Inflammatory macrophage treated with lipopolysaccharide for 1 hour (primary cell): ENCODE measurements at places on chromosomes 2 and 18.

GRCh38 chr18:64436111-64436510 is 287.2 kb upstream of the LINC00305 start:
- no peak for DNase-seq

DNA sequence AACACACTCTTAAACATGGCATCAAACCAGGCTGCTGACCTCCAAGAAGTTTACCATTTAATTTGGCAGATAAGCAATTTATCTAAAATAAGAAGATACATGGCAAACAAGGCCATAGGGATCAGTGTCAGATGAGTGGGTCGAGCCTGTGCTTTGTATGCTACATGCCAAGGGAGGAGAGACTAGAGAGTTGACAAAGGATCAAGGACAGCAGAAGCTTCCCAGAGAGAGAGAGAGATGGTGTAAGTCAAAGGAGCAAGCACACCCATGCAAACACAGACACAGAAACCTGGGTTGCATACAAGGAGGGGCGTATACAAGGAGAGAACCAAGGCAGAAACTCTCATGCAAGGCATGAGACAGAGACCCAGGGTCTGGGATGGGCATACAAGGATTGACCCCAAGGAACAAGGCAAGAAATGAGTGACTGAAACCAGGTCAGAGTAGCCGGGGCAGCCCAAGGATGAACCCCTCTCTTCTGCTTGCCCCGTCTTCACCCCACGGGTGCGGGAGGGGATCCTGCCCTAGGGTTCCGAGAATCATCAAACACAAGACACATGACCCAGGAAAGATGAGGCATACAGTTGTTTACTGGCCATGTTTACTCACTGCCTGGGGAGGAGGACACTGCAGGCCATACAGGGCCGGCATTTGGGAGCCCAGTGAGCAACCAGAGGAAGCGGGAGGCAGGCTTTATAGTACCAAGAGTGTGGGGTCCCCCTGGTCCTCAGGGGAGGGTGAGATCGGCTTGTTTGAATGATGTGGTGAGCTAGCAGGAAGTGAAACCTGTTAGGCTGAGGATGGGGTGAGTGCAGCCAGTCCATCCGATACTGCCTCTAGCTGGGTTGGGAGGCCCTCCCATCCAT is 529.2 kb upstream of the ID2 start:
- DNase-seq = no peak

DNA sequence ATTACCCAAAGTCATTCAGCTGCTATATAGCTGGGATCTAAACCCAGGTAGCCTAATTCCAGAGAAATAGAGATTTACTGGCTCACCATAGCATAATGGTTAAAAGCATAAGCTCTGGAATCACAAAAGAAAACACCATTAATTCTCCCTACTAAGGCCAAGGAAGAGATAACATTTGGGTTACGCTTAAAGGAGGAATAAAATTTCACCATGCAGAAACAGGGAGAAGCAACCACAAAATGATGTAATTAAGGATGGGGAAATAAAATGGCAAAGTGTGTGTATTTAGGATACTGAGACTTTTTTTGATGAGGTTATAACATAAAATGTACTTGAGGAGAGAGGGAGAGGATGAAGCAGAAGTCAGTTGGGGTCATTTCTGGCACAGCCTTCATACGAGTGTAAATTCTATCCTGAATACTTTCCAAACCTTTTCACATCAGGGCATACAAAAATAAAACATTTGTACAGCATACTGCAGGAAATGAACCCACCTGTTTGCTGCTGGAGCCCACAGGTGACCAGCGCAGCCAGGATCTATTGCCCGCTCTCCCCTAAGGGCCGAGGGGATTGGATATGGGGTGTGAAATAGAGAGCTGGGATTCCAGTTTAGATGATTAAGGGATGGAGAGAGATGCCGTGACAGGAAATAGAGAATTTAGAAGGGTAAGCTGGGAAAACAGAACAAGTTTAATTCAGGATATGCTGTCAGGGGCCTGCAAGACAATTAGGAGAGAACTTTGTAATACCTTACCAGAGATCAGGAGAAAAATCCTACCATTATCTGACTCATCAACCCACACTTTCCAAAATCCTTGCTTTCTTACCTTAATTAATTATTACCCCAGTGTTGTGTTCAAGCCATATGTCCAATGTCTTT is 43.8 kb upstream of the SERTAD2 start:
- DNase-seq = peak; percentile 69

- DNase-seq = no peak
These were observed 2.1 kb downstream of the LBH start for GRCh38 chr2:30233271-30234009.

- no peak for DNase-seq
These were observed 89.0 kb downstream of the KCTD1 start for GRCh38 chr18:26459340-26459739.

DNA sequence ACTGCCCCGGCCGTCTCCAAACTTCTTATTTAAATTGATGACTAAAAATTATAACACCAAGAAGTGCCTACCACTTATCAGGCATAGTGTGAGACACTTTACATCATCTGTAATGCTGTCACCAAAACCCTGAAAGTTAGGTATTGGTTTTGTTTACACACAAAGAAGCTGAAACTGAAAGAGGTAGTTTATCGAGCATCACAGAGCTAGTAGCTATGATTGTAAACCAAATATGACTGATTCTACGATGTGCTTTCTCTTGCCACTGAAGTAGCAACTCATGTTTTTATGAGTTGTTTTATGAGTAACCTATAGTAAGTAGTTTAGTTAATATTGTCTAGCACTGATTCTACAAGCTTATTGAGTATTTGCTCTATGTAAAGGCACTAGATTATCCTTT is 31.5 kb downstream of the DYNC1I2 start:
- no peak for DNase-seq

- DNase-seq = no peak
These were observed 683 bp downstream of the GBX2 start for GRCh38 chr2:236167297-236168109.

GRCh38 chr2:27138111-27138510 is 1.1 kb downstream of the PRR30 start:
- no peak for DNase-seq

DNA sequence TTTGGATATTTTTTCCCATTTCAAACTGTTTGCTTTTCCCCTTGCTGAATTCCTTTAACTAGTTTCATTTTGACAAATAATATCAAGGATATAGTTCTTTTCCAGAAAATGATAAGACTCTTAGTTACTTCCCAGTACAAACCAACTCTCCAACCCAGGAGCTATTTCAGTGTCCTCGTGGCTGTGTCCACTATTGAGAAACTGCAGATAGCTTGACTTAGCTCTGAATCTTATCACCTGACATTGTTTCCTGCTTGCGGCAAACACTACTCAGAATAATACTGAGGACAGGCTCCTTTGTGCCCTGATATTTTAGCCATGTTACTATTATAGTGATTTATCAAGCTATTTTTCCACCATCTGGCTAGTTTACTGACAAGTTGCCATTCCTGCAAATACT is 74.6 kb downstream of the KLF7 start:
- DNase-seq = peak; percentile 15

DNA sequence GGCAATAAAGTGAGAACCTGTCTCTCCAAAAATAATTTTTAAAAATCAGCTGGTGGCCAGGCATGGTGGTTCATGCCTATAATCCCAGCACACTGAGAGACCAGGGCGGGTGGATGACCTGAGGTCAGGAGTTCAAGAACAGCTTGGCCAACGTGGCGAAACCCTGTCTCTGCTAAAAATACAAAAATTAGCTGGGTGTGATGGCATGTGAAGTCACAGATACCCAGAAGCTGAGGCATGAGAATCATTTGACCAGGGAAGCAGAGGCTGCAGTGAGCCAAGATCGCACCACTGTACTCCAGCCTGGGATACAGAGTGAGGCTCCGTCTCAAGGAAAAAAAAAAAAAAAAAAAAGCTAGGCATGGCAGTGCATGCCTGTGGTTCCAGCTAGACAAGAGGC is 7.4 kb upstream of the GPR75 start:
- DNase-seq = no peak

DNA sequence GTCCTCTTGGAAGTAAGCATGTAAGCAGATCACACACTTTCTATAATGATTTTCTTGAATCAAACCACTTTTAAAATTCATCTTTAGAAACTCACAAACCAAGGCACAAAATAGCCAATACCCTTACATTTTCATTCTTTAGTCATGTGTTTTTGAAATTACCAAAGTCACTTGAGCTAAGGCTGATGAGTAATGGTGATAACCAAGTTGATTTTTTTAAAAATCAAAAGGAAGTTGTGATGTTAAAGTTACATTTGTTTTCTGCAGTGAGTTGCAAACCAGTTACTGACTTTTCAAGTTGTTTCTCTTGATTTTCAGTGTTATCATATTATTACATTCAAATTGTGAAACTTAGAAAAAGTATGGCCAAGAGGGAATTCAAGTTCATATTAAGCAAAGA is 21.5 kb upstream of the IL18RAP start:
- peak; percentile 35 for DNase-seq
